ENCODE measurements at places on chromosomes 5 and 9.
A peak's percentile ranks its signal among the peaks of the same experiment; 100 is the strongest.

DNA sequence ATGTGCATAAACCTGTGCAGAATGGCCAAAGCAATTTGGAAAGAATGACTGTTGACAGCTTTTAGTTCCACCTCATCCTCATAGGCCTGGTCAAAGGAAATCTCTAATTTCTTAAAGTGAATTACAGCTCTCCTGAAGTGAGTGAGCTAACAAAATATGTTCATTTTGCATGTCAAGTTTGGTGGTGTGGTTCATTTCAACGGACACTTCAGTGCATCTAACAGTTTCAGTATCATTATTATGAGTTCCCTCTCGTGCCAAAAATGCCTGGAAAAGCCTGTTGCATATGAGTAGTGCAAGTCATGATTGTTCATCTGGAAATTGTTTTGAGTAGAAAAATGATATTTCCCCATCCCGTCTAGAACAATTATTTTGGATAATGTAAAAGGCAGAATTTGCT lies 53.2 kb upstream of the HMHB1 start:
- no peak for DNase-seq

- DNase-seq = no peak
Measured at GRCh38 chr5:69468631-69469030, 24.0 kb upstream of the OCLN start.

- DNase-seq = no peak
Measured at GRCh38 chr5:2153350-2153749, 270.6 kb upstream of the IRX4 start.

DNA sequence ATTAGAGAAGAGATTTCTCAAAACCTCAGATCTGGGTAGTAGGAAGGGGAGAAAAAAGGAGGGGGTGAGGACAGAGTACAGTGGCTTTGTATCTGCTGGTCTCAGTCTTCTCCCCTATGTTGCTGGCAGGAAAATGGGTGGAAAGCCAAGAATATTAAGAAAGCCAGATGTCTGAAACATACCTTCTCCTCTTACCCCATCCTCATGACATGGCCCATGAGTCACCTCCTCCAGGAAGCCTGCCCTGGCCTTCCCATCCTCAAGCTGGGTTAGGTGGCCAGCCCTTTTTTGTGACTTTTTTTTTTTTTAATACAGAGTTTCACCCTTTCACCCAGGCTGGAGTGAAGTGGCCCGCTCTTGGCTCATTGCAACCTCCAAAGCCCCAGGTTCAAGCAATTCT lies 61.8 kb downstream of the ABCA1 start:
- DNase-seq = no peak

DNA sequence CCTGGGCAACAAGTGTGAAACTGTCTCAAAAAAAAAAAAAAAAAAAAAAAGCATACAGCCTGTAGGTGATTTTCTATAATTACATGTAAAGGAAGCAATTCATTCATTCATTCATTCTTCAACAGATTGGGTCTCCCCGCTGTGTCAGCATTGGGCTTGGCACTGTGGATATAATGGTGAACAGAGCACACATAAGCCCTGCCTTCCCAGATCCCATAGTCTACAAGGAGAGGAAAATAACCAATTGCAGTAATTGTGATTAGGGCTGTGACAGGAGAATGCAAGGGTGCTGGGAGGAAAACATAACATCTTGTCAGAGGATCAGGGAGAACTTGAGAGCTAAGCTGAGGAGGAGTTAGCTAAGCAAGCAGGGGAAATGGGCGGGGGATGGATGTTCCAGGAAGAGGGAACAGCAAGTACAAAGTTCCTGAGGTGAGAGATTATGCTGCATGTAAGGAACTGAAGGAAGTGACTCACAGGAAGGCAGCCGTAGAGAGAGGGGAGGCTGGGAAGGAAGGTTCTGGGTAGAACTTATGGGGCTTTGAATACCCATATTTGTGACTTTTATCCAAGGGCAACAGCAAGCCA lies 24.0 kb upstream of the KLF9 start:
- no peak for DNase-seq

DNA sequence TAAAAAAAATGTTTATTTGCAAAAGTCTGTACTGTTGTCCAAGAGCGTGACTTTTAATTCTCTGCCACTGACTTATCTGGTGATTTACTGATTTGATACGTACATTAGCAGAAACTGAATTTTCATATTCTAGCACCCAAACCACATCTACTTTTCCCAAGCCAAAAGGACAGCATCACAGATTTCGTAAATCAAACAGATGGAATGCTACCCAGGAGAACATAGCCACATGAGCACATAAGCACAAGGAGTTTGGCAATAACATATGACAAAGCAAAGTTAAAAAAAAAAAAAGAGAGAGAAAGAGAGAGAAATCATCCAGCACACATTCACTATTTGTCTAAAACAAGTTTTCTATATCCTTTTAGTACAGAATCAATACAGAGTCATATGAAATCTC lies 83.7 kb downstream of the HINT1 start:
- no peak for DNase-seq

DNA sequence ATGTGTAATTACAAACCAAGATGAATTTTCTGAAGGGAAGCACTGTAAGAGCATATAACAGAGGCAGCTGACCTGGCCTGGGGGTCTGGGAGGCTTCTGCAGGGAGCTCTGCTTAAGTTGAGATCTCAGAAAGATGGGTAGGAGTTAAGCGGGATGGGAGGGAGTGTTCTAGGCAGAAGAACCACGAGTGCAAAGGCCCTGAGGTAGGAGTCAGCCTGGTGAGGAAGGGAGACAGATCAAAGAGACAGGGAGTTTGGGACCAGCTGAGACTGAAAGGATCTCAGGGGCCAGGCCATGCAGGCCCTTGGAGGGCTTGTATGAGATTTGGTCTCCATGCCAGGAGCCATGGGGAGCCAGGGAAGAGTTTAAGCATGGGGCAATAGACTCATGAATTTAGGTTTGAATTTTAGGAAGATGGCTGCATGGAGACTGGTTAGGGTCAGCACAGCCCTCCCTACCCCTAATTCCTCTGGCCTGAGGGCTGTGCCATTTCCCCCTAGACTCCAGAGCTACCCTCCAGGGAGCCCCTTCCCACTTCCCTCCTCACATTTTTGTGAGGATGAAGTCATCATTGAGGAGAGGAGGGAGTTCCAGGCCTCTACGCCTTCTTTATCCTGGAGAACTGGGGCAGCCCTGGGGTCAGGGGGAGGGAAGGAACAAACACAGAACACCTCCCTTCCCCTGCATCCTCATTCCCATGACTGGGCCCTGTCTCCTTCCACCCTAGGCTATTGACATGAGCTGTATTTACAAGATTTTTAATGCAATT lies 4.8 kb upstream of the ARAP3 start:
- DNase-seq = no peak

- no peak for DNase-seq
Measured at GRCh38 chr9:130962418-130963316, 23.6 kb upstream of the FIBCD1 start.

DNA sequence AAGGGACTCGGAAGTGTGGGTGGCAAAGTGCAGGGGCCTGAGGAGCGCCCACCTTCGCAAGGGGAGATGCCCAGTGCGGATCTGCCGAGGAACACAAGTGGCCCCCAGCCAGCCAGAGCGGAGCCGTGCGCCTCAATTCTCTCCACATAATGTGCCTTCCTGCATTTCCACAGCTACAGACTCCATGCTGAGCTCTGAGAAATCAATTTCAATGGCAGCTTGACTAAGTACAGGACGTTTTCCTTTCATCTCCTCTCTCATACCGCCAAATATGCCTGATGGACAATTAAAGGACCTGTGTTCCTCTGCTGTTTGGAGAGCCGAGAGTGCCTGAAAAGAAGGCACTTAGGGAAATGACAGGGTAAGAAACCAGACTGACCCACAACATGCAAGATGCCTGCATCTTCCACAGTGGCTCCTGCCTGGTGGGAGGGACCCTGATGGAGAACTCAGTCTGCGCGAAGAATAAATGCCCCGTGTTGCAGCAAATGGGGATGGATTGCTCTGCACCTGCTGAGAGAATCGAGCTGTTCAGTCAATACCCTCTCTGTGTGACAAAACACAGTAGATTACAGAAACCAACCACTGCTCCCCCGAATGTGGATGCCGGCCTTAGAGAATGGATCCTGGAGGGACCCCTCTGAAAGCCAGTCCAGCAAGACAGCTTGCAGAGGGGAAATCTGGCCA lies 38.6 kb upstream of the OLFM1 start:
- peak; percentile 16 for DNase-seq

- DNase-seq = no peak
Measured at GRCh38 chr5:71658916-71659662, 60.0 kb upstream of the CARTPT start.

- peak; percentile 45 for DNase-seq
Measured at GRCh38 chr5:36744773-36745589, 131.6 kb upstream of the NIPBL start.

DNA sequence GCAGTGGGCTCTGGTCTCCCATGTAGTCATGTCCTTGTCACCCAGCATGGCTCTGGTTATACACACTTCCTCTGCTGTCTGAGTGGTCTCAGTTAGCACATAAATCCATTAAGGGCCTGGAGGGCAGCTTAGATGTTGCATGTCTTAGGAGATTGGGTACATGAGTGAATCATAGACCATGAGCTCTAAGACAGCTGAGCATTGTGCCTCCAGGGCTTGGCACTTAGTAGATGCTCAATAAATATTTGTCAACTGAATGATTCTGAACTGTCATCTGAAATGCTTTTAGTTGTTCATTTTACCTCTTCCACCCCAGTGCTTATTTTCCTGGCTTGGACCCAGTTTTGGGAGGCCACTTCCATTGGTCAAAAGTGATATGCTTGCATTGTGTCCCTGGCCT lies 135.6 kb downstream of the BOD1 start:
- DNase-seq = no peak

GRCh38 chr9:127980060-127980705 lies 606 bp downstream of the EEIG1 start:
- no peak for DNase-seq

DNA sequence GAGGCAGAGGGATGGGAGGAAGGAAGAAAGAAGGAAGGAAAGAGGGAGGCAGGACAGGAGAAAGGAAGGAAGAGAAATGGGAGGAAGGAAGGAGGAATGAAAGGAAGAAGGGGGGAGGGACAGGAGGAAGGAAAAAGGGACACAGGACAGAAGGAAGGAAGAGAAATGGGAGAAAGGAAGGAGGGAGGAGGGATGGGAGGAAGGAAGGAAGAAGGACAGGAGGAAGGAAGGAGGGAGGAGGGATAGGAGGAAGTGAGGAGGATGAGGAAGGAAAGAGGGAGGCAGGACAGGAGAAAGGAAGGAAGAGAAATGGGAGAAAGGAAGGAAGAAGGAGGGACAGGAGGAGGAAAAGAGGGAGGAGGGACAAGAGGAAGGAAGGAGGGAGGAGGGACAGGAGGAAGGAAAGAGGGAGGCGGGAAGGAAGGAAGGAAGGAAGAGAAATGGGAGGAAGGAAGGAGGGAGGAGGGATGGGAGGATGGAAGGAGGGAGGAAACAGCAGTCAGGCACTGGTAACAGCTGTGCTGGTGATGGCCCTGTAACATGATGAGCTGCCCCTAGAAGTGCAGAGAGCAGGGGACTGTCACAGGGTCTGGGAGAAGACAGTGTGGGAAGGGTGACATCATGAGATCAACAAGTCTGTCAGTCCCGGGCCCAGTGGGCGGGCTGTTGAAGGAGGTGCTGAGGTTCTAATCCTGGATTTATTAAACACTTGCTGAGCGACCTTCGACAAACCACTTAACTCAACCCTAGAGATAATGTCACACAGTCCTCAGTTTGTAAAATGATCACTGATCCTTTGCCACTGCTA lies 10.7 kb upstream of the IRX1 start:
- no peak for DNase-seq

GRCh38 chr5:99368726-99369125 lies 439.9 kb upstream of the CHD1 start:
- no peak for DNase-seq

- DNase-seq = no peak
Measured at GRCh38 chr5:95686651-95687050, 3.9 kb upstream of the SPATA9 start.

DNA sequence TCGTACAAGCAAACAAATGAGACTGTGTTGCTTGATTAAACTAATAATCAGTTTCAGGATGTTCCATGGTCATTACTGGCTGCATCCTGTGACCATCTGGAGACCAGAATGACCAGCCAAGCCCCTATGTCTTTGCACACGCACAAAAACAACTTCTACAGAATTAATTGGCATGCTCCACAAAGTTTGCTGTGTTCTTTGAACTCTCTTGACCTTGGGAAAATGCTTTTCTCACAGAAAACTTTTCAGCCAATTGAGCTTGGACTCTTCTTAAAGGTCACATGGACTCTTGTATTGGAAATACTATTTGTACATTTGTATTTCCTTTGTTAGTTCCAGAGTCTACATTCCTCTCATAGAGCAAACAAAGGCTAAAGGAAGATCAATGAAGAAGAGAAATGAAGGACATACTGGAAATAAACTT lies 147.8 kb downstream of the ARRDC3 start:
- no peak for DNase-seq

- DNase-seq = no peak
Measured at GRCh38 chr5:128775558-128775957, 189.7 kb upstream of the SLC27A6 start.

- no peak for DNase-seq
Measured at GRCh38 chr5:1130218-1130946, 18.5 kb upstream of the SLC12A7 start.

DNA sequence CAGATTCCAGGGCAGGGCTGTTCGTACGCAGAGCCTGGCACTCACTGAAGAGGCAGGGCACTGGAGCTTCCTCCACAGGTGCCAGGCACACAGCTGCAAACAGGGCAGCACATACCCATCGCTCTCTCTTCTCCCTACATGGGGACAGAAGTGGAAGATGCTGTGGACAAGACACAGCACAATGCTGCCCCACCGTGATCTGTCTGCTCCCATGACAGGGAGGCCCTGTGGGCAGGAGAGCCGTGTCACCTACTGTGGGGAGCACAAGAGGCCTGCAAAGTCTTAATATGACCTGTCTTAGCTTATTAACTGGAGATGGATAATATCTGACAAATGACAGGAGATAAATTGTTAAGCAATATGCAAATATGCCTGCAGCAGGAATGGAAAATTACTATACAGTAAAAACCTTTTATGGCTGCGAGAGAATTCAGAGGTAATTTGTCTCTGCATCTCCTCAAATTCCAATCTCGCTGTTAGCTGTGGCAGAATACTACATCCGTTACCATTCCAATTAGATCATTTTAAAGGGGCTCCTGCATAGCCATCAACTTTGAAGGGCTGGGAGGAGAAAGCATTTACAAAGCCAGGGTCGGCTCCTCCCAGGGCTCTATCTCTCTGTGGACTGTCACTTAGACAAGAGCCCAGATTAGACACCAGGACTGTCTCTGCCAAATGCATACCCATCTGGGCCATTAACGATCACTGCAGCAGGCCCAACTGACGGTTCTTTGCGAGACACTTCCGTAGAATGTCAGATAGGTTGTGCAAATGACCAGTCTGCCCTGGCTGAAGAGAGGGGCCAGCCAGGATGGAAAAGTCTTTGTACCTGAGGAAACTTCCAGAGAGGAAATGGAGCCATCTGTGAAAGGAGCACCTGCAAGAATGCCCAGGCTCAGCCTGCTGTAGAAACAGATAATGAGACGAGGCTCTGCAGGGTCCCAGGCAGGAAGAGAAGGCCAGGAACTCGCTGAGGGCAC lies 90.7 kb upstream of the FSTL4 start:
- DNase-seq = no peak

GRCh38 chr5:137887831-137888230 lies 1.4 kb upstream of the PKD2L2 start:
- DNase-seq = no peak

Measured in activated CD8-positive, alpha-beta memory T cell treated with anti-CD3 and anti-CD28 coated beads, Interleukin-2, amount 10 ng/mL, durations not matched to agents 7 days and 5 days (primary cell).